ENCODE measurements at places on chromosomes 1 and 21.

DNA sequence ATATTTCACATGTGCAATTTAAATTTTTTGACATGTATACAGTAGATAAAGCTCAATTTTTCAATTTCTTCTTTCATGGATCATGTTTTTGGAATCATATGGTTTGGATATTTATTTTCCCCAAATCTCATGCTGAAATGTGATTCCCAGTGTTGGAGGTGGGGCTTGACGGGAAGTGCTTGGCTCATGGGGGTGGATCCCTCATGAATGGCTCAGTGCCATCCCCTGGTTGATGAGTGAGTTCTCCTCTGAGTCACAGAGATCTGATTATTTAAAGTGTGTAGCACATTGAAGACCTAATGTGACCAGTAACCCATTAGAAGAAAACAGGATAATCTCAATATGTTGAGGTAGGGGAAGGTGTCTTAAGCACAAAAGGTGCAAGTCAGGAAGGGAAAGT is 9.1 kb upstream of the IFI16 start:
- no peak for DNase-seq

GRCh38 chr1:52139817-52140540 is 1.9 kb upstream of the ZFYVE9 start:
- peak; percentile 65 for DNase-seq

- no peak for DNase-seq
Observed at GRCh38 chr1:20921285-20921684, 134.2 kb upstream of the HP1BP3 start.

DNA sequence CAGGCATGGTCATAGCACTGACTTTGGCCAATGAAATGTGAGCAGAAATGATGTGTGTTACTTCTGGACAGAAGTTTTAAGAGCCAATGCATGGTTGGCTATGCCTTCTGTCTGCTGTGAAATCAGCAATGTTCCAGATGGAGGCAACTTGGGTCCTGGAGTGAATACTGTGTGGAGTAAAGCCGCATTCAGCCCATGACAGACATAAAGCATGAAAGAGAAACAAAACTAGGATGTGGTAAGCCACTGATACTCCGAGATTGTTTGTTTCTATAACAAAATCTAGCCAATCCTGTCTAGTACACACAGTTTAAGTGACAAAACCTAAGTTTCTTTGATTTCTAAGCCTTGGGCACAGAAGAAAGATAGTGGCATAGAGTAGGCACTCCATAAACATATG is 47.1 kb upstream of the ARHGAP29 start:
- DNase-seq = no peak

GRCh38 chr1:59976194-59977074 is 49.9 kb upstream of the CYP2J2 start:
- DNase-seq = peak; percentile 28

DNA sequence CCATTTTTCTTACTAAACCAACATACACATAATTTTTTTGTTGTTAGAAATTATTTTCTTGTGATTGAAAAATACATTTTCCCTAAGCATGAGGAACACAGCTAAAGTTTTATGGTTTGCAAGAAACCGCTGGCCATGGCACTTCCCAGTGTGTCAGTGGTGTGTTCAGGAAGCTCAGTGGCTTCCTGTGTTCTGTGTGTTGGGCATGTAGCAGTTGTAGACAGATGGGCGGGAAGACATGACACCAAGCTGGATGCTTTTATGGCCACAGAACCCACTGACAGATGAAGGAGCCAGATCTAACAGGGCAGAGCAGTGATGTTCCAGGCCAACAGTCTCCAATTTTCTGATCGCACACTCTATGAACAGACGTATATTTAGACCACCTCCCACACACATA is 119.8 kb downstream of the GALNT2 start:
- DNase-seq = no peak

GRCh38 chr1:204480515-204480914 is 14.1 kb downstream of the PIK3C2B start:
- no peak for DNase-seq

DNA sequence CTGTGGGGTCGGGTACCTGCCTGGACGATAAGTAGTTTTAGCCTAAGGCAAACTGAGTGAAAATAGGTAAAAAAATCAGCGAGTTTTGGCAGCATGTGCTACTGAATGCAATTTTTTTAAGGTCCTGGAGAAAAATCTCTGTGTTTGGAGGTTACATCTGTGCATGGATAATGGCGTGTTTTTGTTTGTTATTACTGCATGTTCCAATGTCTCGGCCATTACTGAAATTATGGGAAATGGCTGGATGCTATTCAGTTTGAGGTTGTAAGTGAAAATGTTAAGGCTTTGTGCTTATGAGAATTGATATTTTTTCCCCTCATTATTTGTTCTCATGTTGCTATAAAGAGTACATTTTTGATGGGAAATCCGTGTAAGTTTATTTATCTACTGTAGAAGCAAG is 441.7 kb downstream of the PRDM2 start:
- no peak for DNase-seq

DNA sequence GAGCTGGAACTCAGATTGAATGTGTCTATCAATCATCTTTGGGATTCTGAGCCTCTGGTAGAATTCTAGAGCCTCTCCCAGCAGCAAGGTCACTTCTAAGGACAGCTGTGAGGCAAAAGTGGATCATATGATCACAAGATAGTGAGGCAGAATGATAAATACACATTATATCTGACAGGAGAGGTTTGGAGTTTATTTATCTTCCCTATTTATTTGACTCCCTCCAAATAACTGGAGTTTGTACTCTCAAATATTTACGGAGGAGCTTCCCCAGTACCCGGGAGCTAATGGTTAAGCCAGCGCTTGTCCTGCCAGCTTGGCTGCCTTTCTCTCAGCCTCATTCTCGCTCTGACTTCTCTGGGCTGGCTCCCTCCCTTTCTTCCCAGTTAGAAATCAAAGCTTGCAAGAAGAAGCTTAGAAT is 2.3 kb downstream of the HMGCS2 start:
- DNase-seq = no peak

DNA sequence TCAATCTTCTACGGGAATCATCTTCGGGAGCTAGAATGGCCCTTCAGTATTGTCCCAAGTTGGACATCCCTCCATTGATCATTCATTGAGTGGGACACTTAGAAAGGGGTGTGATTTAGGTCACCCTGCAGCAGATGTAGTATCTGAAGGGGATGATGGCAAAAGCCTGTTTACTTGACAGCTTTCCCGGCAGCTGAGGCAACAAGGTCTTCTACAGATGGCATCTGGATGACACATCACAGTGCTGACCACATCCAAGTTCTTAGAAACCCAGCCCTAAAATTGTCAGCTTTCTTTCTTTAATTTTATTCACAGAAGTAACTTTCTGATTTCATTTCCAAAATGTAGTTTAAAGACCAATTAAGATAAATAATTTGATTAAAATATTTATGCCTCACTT is 150.3 kb downstream of the AMY1C start:
- DNase-seq = no peak

- DNase-seq = no peak
Observed at GRCh38 chr1:210236386-210236839, 3.8 kb downstream of the SERTAD4 start.

GRCh38 chr1:201171063-201172036 is 17.1 kb upstream of the TMEM9 start:
- peak; percentile 21 for DNase-seq

DNA sequence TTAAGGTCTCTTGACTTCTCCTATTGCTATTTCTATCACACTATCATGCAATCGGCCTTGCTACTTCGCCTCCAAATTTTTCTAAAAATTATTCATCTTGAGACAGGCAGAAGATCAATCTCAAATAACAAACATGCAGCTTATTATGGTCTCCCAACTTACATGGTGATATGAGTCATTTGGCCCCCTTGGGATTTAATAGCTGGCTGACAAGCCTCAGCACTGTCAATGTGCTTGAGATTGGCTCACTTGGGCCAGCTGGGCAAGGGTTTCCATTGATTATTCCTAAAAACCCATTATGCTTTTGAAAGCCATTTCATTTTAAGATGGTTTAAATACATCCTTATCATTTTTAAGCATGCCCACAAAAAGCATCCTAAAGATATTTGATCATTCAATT is 224.5 kb upstream of the NFIA start:
- no peak for DNase-seq

DNA sequence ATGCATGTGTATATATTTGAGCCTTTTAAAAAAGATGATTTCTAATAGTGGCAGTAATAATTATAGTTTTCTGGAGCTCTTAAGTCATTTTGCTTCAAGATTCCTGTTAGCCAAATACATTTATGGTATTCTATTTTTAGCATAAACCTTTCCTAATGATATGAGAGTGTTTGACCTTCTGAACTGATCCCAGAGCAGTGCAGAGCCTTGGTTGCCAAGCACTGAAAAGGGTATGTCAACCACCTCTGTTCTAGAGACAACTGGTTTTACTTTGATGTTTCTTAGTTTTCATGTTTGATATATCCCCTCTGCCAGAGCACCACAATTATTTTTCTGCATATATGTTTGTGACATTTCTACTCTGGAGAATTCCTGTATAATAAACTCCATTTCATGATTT is 15.1 kb upstream of the KCNA3 start:
- no peak for DNase-seq

- DNase-seq = no peak
Observed at GRCh38 chr1:195584870-195585624, 1023.2 kb downstream of the KCNT2 start.

DNA sequence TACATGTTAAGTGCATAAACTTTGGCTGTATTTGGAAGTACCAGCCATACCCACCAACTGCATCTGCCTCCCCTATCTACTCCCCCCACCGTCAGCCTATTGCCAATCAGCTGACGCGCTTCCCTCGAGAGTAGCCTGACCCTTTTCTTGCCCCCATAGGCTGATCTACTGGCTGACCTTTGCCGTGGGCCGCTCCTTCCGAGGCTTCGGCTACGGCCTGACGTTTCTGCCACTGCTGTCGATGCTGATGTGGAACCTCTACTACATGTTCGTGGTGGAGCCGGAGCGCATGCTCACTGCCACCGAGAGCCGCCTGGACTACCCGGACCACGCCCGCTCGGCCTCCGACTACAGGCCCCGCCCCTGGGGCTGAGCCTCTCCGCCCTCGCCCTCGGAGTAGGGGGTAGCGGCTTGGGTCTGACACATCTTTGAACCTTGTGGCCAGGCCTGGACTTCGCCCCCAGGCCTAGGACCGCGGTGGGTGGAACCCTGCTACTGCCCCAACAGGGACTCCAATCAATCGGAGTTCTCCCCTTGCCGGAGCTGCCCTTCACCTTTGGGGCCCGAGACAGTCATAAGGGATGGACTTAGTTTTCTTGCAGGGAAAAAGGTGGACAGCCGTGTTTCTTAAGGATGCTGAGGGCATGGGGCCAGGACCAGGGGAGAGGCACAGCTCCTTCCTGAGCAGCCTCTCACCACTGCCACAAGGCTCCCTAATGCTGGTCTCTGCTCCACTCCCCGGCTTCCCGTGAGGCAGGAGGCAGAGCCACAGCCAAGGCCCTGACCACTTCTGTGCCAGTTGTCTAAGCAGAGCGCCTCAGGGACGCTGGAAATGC is 4.0 kb downstream of the GLMP start:
- no peak for DNase-seq

GRCh38 chr1:8430476-8430875 is 112.6 kb downstream of the SLC45A1 start:
- no peak for DNase-seq

Data from CD4-positive, alpha-beta T cell treated with Interleukin-2 at 100 ng/mL for 4 hours (primary cell).